ENCODE measurements at places on chromosomes 16 and 17. TPM values are rescaled to one million over a fixed set of nuclear protein-coding genes. Genes with fewer than 3 reads are reported as not detected.

Gene PABPN1L
- not detected for total RNA-seq

Gene ACE
- total RNA-seq: 2.5 TPM

Gene RHBDL3
- total RNA-seq: 0.17 TPM

Gene STX1B
- 2.1 TPM for total RNA-seq

Gene TNP2
- not detected for total RNA-seq

Gene KRT12
- total RNA-seq: not detected

Gene NDRG4
- total RNA-seq: 1.8 TPM

Gene PYCARD
- total RNA-seq: 103 TPM

Gene ZNF263
- total RNA-seq: 47.5 TPM

Gene SLC5A10
- under 0.01 TPM for total RNA-seq

Gene TBC1D3C
- 1.3 TPM for total RNA-seq

Gene SOX15
- 0.50 TPM for total RNA-seq

Gene RTN4RL1
- 0.51 TPM for total RNA-seq

Gene KRT33A
- not detected for total RNA-seq

Gene CMIP
- 2.8 TPM for total RNA-seq

Gene DYNLRB2
- total RNA-seq: 0.26 TPM

Gene FGF11
- 0.33 TPM for total RNA-seq

Gene SAMD14
- total RNA-seq: 2.1 TPM

Gene CD2BP2
- 36.0 TPM for total RNA-seq

Gene IRF8
- total RNA-seq: not detected

Gene TBC1D3
- total RNA-seq: not detected

Gene RAD51D
- total RNA-seq: 9.8 TPM

Gene KRTAP9-4
- not detected for total RNA-seq

Gene ACAP1
- total RNA-seq: 2.1 TPM

Gene RHBDF1
- 32.9 TPM for total RNA-seq

Gene CES5A
- total RNA-seq: not detected

Gene CFAP52
- under 0.01 TPM for total RNA-seq

Gene CPHXL
- not detected for total RNA-seq

Gene AIPL1
- under 0.01 TPM for total RNA-seq

Gene CRHR1
- not detected for total RNA-seq

Gene CFAP97D1
- under 0.01 TPM for total RNA-seq

Gene KRTAP2-3
- total RNA-seq: not detected

Gene BRIP1
- total RNA-seq: 4.0 TPM

Gene IL4R
- 23.6 TPM for total RNA-seq

Gene NPIPA3
- total RNA-seq: 0.77 TPM

Gene PPM1D
- total RNA-seq: 14.4 TPM

Gene KRTAP4-4
- total RNA-seq: not detected

Gene TBC1D3E
- not detected for total RNA-seq

Gene IKZF3
- total RNA-seq: not detected

Gene CMTR2
- total RNA-seq: 29.5 TPM

Gene PHF23
- total RNA-seq: 41.6 TPM

Gene COPRS
- 96.3 TPM for total RNA-seq

Gene ADAP2
- 4.3 TPM for total RNA-seq

Measured in fibroblast of lung (primary cell).